ENCODE measurements at places on chromosomes 12 and 14.

GRCh38 chr12:64699504-64700115, 59.6 kb downstream of the GNS start:
- no peak for DNase-seq

GRCh38 chr12:67302162-67302561, 33.0 kb downstream of the CAND1 start:
- DNase-seq, result no peak

DNA sequence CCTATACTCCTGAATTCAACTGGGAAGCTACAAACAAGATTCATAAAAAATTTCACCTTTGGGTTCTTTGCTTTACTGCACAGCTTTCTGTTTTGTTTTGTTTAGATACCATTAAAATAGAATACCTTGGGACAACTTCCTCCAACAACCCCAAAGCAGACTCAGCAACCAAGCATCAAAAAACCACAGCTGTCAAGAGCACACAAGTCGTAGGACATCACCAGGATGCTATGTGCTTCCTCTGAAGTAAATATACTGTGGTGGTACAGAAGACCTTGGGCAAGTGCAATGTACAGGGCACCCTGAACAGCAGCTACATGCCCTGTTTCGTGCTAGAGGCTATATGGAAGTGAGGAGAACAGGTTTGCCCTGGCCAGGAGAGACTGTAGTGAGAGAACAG, 359.3 kb downstream of the BCL11B start:
- DNase-seq, result no peak

DNA sequence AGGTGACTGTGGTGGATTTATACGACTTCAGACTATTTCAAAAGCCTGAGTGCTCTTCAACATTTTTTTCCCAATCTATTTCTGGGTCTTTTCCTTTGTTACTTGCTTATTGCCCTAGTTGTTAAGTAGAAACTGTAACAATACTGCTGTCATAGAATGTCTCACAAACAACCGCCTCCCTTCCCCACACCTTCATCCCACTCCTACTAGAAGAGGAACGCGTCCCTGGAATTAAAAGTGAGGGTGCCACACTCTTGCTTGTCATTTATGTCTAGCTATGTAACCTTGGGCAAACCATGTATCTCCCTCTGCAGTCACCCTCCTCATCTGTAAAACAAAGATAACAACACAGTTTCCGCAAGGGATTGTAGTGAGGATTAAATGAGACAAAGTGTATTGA, 8.6 kb downstream of the BRAP start:
- no peak for DNase-seq

GRCh38 chr12:24561411-24561871, 387.5 kb downstream of the BCAT1 start:
- DNase-seq, result no peak

DNA sequence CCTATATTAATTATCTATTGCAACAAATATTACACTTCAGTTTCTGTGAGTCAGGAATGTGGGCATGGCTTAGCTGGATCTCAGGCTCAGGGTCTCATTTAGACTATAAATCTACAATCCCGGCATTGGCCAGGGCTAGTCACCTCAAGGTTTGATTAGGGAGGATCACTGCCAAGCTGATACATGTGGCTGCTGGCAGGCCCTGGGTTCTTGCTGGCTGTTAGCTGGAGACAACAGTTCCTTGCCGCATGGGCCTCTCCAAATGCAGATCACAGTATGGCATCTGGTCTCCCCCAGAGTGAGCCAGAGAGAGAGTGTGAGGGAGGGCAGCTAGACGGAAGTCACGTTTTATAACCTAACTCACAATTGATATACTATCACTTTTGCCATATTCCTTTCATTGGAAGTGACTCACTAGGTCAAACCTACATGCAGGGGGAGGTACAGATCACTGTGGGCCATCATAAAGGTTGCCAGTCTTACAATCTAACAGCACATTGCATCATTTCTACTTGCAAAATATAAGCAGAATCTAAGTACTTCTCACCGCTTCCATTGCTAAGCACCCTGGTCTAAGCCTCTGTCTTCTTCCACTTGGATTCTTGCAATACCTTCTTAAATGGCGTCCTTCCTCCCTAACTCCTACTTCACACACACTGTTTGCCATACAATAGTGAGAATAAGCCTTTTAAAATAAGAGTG, 174.0 kb upstream of the ARHGAP5 start:
- DNase-seq, result no peak

DNA sequence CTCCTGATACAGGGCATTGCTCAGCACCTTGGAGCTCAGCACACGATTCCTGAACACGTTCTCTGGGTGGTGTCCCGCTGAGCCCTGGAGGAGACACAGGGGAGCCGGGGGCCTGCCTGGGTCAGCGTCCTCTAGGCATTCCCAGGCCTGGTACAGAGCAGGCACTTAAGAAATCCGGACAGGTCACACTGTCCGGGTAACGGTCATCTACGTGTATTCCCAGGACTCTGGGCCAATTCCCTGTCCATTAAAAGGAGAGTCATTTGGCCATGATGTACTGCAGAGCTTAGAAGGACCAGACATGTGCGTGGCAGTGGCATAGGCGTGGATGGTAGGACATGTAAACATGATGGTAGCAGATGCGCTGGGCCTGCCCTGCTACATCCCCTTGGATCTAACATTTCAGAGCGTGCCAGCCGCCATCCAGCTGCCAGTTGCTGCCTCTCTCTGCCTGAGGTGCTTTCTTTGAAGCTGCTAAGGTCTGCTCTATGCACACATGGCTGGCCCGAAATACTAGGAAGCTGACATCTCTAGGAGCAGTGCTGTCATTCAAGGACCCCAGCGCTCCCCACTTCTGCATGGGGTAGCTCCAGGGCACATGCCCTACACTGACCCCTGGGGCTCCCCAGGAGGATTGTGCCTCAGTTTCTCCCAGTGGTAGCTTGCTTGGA, 273.1 kb upstream of the RTL1 start:
- no peak for DNase-seq

DNA sequence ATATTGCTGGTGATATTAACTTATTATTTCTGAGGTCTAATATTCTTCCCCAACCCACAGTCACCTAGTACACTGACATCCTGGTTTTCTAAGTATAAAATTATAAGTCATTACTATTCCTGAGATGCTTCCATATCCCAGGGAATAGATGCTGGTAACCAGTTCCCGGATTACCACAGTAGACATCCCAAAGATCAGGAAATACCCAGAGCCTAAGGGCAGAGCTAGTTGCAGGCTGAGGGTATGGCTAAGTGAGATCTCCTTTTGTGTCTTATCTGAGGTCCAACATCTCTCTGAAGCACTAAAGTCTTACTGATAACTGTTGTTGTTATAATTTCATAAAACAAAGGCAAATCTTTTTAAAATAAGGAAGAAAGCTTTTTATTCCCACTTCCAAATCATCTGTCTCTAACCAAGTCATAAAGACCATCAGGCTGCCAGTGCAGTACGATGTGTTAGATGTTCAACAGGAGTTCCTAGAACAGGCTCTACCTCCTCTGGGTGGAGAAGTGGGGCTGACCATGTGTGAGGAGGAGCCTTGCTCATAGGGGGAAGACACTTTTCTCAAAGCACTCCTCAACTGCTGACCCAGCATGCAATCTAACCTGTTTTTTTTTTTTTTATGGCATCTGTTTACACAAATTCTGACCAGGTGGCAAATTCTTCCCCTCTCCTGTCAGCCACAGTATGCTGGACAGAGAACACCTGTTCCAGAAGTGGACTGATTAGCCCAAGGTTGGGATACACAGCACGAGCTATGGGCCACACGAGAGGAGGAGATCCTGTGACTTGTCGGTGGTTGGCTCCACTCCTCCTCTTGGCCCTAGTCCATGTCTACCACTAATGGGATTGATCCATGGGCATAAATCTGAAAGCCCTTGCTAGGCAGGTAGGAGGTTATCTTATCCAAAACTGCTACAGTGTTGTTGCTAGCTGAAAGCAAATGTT, 16.1 kb upstream of the GRIP1 start:
- no peak for DNase-seq

- no peak for DNase-seq
These were observed 159.2 kb downstream of the TGFB3 start for GRCh38 chr14:75822522-75823141.

DNA sequence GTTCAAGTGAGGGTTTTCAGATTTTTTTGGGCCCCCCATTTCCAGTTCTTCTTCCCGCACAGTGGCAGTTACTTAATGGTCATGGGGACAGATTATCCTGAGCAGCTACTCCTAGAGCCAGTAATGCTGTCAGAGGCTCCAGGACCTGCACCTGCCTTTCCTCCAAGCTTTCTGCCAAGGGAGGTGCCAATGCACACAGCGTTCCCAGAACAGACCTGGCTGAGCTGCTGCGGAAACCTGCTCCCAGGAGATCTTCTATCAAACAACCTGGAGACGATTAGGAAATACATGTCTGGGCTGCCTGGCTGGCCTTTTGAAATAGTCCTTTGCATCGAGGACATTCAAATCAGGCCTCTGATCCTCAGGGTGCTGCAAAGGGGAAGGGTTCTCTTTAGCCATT, 120.9 kb downstream of the SLC8A3 start:
- DNase-seq, result no peak

- DNase-seq, result no peak
These were observed 77.5 kb downstream of the LIN7A start for GRCh38 chr12:80860206-80860605.

DNA sequence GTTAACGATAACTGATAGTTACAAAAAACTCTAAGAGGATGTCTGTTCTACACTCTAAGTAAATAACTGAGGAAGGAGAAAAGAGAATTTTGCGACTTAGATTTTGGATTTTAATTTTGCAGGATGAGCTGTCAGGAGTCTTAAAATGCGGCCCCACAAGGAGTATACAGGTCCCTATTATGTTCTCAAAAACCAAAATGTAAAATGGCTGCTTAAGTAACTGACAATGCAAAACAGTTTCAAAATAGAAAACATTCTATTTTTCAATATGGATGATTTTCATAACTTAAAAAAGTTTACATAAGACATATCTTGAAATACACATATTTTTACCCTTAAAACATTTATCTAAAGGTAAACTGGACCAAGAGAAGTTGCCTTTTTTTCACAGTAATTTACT, 2.6 kb downstream of the CD69 start:
- DNase-seq, result no peak

DNA sequence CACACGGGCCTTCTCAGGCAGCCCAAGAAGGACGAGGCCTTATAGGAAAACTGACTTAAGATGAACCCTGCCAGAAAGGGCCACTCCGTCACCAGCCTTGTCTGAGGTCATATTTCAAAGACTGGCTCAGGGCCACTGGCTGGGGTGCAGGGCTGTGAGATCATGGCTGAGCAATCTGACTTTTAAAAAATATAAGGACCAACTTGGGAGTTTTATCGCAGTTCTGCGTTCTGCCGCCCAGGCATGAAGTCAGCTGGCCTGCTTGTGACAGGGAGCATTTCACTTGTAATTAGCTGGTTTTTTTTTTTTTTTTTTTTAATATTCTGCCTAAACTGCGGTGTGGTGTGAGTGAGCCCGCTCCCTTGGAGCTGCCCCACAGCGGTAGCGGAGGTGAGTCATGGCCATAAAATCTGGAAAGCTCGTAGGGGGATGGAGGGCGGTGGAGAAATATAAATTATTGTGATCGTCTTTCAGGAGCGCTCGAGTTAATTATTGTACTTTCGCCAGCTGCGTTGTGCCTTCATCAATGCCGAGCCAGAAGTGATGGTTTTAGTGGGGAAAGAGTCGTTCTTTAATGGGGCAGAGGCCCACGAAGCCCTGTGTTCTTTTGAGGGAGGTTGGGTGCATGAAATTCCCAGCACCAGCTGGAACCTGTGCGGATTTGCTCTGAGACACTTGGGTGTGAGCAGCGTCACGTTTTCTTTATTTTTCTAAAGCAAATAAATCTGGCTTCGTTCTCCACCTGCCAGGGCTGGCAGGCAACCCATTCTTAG, 231.9 kb downstream of the C12orf75 start:
- DNase-seq, result no peak

DNA sequence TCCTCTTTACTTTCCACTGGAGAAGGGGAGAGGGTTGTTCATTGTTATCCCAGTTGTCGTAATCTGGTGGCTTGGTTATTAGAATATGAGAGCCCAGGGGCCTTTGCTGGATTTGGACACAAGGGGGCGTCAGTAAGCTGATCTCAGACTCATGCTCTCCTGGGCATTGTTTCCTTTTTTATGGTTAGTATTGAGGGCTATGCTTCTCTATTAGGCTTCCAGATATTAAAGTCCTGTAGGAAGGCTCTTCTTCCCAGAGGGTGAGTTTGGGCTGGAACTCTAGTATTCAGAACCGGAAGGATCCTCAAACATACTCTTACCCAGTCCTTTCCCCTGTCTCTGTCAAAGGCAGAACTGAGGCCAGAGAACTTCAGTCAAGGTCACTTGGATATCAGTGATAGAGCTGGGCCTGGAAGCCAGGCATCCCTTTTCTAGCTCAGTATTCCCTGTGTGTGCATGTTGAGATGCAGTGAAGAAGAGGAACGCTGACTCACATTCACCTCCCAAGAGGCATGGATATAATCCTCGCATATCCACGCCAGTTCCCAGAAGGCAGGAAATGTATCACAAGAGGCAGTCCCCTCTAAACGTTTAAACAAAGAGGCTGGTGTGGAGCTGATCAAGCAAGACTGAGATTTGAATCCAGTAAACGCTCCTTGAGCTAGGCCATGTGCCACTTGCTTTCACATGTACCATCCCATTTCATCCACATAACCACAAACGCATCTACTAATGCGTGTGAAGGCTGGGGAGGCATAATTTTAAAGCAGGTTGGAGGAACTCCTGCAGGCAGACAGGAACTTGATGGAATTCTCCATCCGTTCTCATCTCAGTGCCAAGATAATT, 41.6 kb downstream of the UBE3B start:
- DNase-seq, result no peak

DNA sequence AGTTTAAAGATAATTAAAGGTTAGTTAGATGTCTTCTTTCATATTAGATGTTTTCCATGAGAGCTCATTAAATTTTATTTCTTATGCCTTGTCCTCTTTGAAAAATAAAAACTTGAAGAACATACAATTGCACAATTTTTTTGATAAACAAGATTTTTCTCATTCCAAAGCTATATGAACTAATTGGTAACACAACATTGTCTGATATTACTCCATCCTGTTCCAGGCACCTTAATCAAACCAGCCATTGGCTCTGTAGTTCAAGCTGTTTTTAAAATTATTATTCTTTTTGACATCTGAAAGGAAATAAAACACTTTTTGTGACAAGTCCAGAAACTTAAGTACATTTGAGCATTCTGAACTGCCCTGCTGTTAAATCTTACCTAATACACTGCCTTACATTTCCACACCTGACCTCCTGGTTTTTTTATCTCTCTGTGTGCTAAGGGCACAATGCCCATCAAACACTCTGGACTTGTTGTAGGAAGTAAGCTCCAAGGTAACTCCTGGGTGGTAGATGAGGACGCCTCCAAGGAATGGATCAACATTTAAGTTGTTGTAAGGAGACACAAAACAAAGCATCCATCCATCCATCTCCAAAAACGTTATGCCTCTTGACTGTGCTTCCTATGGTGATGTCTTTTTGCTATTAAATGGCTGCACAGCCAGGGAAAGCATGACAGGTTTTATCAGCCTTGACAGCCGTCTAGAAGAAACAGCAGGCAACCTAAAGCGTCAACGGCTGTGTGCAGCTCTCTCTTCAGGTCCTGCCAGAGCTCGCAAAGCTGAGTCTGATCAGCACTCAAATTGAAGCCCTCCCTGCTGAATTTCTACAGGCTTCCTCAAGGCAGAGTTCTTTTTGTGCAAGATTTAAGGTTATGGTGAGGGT, 449.9 kb upstream of the FLRT2 start:
- DNase-seq, result no peak
